Cardiac fibroblast (primary cell): ENCODE measurements at places on chromosomes 4 and X.

GRCh38 chr4:5036239-5036638, 15.0 kb upstream of the STK32B start:
- peak; percentile 68 for DNase-seq

- no peak for DNase-seq
These were observed 7.2 kb downstream of the PRDM5 start for GRCh38 chr4:120915336-120915735.

DNA sequence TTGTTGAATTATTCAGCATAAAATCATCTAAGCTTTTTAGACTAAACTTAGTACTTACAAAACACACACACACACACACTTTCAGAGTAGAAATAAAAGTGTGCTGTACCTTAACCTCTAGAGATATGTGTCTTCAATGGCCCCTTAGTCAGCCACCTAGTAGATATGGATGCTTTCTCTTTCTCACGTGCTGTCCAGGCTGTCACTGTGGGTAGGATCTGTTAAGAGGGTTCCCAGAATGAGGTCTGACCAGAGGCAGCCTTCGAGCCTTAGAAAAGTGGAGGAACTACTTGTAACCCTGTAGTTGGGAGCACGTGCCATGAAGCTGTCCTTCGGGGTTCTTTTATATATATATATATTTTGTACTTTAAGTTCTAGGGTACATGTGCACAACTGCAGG, 117.9 kb downstream of the COL4A5 start:
- no peak for DNase-seq

- DNase-seq, result no peak
These were observed 1.5 kb upstream of the CXCL2 start for GRCh38 chr4:74100531-74100930.

DNA sequence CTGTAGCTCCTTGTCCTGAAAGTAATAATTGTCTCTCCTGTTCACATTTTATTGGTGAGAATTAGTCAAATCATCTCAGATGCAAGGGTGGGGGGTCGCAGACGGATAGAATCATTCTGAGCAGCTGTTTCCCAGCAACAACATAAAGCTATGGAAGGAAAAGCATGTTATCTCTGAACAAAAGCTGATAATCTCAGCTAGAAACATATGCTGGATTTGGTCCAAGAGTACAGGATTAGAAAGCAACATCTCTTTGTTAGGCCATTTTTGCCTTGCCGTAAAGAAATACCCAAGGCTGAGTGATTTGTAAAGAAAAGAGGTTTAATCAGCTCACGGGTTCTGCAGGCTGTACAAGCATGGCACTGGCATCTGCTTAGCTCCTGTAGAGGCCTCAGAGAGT, 472.8 kb upstream of the BOD1L1 start:
- DNase-seq, result peak; percentile 37

DNA sequence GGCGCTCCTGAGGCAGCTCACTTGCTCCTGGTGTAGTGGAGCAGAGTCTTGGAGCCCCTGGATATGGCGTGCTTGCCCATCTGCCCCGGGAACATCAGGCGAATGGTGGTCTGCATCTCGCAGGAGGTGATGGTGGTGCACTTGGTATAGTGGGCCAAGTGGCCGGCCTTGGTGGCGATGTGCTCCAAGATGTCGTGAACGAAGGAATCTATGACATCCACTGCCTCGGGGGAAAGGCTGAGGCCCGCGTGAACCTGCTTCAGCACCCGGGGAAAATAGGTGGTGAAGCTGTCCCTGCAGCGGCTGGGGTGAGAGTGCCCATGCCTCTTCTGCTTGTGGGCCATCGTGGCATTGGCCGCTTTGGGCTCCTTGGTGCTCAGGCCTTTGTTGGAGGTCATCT, 58.1 kb upstream of the TMSB15B start:
- DNase-seq, result no peak

DNA sequence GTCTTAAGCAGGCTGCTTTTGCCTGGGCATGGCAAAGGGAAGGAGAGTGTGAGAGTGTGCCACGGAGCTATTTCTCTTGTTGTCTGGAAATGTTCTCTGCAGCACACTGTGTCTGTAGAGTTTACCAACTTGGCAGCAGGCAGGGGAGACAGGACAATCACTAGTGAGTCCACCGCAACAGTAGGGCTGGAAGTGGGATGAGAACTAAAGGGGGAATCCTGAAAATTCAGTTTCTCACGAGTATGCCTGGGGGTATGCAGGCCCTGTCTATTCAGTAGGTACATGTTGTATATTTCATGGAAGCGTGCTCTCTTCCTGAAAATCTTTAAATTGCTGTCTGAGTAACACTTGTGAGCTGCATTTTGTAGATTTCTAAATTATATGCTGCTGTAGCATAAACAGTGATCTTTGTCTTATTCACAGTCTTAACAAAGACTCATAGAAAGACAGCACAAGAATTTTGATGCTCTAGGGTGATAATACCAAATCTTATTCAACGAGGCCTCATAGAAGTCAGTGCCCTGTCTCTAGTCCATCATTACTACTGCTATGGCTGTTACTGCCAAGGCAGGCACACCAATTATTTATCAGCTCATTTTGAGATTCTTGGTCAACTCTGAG, 200.4 kb upstream of the LEF1 start:
- DNase-seq, result no peak

- DNase-seq, result no peak
These were observed 46.1 kb downstream of the EVC start for GRCh38 chr4:5757091-5757490.

GRCh38 chrX:74890676-74891430, 34.4 kb downstream of the NEXMIF start:
- no peak for DNase-seq

DNA sequence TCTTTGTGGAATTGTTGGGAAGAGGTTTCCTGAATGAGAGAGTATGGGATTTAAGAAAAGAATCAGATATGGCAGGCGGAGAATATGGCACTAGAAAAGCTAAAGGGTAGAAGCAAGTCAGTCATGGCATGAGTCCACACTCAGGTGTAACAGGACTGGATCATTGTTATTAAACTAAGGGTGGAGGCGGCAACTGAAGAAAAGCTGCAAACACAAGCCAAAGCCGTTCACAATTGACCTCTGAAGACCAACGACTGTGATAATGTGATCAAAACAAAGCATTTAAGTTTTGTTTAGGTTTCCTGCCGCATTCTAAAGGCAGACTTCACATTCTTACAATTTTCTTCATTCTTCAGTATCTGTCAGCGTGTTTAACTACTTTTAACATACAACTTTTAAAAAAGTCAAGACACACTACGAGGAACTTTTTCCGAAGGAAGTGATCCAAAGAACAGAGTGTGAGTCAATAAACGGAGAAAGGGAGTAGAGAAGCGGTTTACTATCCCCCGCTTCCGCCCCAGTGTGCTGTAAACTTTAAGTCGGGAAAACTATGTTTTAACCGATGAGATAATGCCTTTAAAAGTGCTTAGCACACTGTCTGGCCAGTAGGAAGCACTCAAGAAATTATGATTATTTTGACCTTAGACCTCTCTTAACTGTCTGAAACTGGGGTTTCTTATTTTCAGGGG, 909 bp upstream of the SLAIN2 start:
- DNase-seq, result peak; percentile 82

DNA sequence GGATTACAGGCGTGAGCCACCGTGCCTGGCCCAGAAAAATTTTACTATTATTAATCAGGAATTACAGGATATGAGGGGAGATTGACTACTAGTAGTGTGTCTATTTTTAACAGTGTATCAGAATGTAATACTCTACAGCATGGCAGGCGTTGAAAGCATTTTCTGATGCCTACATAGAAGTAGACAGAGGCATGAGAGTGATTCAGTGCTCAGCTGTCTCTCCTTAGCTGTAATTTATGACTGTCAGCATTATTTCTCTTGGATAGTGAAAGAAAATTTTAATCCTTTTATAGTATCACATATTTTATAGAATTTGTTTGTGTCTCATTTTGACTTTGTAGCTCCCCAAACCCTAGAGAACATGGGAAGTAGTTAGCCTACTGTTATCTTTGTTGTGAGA, 20.7 kb downstream of the ARHGAP24 start:
- DNase-seq, result peak; percentile 25

DNA sequence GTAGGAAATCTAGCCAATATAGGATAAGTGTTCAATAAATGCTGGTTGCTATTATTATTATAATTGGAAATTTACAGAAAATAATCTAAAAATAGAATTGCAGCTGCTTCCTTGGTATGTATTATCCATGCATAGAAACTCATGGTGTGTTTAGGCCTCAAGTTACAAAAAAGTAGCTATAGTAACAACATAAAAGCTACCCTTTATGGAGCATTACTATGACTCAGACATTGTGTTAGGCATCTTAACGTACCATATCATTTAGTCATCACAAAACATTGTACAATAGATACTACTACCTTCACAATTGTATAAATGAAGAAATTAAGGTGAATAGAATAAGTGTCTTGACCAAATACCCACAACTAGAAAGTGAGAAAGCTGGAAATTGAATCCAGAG, 126.9 kb upstream of the NRK start:
- peak; percentile 23 for DNase-seq

DNA sequence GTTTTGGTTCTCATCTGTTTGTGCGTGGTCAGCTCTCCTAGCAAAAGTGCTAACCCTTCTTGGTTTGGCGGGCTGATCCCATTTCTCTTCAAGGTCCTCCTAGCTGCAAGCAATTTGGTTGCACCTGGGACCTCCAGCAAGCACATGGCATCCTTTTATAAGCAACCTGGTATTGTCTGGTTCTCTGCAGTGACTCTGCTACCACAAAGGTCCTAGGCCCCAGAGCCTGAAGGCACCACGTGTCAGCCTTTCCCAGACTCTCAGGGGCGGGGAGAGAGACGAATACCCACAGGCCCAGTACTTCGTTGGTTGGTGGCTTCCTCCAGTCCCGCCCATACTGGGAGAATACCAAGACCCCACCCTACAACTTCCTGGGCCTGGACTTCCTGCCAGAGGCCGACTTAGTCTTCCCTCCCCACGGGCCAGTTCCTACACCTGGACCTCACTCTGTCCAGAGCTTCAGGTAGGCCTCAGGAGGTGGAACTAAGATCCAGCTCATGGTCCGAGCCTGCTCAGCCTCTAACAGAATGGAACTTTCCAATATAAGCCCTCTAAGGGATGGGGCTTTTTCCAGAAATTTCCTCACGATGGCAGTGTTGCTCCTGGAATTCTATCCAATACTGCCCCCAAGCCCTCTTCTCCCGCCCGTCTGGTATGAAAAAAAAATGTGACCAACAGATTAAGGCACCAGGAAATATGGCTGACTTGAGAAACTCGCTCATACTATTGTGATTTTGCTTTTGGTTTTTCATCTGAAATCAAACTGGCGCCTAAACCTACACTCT, 192.5 kb upstream of the STK26 start:
- DNase-seq, result peak; percentile 88

DNA sequence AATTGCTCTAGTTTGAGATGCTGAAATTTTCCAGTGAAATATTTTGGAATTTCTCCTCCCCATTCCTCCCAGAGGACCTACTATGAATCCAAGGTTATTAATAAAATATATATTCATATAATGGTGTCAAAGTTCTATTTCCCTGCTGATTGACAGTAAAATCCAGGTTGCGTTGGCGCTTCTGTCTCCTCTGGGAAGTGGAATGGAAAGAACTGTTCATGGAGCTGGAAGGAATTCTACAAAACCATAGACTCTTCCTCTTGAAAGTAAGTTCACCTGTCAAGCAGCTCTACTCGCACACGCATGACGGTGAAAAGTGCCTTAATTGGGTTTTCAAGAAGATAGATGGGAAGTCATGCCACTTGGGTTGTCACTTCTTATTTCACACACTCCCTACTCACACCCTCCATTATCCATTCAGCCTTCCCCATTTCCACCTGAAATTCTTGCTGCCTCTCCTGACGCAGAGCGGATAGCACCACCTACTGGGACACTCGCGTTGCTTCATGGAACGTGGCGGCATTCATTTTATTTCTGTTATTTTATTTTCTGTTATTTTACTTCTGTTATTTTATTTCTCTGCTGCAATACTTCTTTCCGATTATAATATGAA, 351.6 kb downstream of the NLGN4X start:
- no peak for DNase-seq

GRCh38 chr4:115851918-115852766, 738.7 kb upstream of the NDST4 start:
- DNase-seq, result peak; percentile 8

DNA sequence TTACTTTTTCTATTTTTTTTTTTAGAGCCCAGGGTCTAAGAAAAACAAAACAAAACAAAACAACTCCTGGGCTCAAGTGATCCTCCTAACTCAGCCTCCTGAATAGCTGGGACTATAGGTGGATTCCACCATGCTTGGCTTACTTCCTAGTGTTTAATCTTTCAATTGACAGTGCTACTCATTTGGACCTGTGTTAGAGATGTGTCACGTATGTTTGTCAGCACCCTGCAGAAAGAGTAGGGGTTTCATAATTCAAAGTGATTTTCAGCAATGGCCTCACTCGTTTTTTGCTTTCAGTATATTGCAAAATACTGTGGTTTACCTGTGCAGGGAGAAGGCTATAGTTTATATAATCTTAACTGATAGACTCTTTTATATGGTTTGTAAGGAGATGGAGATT, 71.6 kb upstream of the TEX13D start:
- DNase-seq, result no peak

GRCh38 chrX:63664083-63664482, 120.9 kb downstream of the ARHGEF9 start:
- DNase-seq, result peak; percentile 11

GRCh38 chrX:1576201-1576992, 15.0 kb upstream of the AKAP17A start:
- no peak for DNase-seq

DNA sequence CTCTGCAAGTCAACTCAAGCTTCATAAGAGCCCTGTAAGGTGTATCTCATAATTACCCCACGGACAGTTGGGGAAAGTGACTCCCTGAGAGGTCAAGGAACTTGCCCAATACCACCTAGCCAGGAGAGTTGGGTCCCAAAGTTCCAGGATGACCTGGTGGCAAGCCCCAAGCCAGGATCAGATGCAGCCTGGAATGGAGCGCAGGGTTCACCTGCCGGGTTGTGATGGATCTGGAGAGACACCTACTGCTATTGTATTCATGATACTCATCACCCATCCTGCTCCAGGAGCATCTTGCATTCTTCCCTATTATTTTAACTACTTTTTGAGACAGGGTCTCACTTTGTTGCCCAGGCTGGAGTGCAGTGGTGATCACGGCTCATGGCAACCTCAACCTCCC, 36.1 kb downstream of the ZBTB49 start:
- DNase-seq, result no peak

DNA sequence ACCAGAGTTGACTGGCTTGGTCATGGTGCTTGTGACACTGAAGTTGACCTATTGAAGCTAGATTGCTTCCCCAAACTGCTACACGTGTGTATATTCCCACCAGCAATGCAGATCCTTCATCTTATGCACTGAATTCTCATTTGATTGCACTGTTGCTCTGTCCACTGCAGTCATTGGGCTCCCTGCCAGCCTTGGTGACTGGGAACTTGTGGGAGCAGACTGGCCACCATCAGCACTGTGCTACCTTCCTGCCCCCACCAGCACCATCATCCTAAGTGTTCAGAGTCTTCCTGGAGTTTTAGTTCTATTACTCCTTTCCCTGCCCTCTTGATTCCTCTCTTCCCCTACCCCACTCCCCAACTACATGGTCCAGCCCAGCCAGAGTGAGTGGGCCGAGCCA, 117.7 kb upstream of the PRPS2 start:
- peak; percentile 5 for DNase-seq

DNA sequence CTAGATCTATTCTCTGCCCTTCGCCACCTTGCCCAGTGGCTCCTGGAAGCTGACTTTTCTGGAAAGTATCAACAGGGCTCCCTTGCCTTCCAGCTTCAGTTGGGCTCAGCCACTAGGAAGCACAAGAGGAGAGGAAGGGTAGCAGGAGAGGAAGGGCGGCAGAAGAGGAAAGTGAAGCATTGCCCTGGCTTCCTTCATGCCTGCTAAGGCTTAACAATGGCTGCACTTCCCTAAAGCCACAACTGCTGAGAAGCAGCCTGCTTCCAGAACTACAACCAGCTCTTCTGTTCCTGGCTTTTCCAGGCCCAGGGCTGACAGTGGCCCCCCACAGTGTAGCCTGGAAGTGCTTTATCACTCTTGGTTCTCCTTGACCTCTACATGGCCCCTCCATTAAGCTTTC, 29.1 kb upstream of the PGM2 start:
- no peak for DNase-seq
